ENCODE measurements at places on chromosomes 5 and 9.
A peak's percentile ranks its signal among the peaks of the same experiment; 100 is the strongest.

- peak; percentile 81 for DNase-seq
Observed at GRCh38 chr5:176530983-176531901, 6.0 kb downstream of the RNF44 start.

- DNase-seq: no peak
Observed at GRCh38 chr9:68905129-68905528, 108.8 kb downstream of the PRKACG start.

DNA sequence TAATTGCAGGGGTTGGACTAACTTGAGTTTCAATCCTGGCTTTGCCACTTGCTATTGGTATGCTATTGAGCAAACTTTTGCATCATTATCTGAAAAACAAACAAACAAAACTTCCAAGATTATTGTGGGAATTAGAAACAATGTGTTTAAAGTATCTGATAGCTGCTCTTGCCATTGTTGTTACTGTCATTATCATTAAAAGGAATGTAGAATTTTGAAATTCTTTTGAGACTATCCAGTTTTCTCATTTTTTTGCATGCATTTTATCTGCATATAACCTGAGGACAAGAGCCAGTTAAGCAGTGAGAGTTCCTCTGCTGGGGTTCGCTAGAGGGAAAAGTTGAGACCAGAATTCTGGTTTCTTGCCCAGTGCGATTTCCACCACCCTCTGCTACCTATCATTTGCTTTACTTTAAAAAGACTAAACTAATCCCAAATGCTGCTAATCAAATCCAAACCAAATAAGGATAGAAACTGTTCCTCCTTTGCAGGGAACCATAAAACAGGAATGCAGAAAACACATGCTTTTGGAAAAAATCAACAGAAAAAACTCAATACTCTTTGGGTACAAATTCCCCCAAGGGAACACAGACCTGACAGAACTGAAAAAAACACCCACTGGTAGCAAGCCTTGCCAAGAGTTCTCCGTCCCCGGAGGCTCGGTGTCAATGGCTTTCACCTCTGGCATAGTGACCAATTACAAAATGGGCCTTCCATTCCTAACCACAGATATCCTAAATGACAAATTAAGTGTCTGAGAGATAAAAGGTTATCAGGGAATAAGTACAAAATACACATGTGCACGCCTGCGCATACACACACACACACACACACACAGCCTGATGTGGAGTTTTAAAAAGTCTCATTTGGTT lies 373.7 kb downstream of the ARL15 start:
- DNase-seq: no peak

DNA sequence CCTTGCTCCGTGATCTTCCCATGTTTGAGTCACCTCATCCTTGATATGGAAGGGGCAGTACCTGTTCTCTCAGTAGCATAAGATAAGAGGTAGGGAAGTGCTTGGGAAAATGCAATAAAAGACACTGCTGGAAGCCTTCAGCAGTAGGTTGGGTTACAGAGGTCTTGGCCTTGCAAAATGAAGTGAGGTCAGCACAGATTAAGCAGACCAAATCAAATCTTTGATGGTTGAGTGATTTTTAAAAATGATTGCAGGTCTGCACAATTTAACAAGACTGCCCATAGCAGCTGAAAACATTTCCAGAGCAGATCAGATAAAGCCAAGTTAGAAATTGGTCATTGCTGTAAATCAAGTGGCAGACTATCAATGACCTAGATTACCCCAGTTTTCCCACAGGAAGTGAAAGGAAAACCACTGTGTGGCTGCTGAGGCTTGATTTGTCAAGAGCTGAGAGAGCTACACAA lies 32.9 kb downstream of the PALM2AKAP2 start:
- no peak for DNase-seq

GRCh38 chr5:110840347-110840960 lies 101.6 kb downstream of the SLC25A46 start:
- DNase-seq: no peak

Measured in astrocyte of the hippocampus (primary cell).